ENCODE measurements at places on chromosomes 11 and 22. TPM values are rescaled to one million over a fixed set of nuclear protein-coding genes. Genes with fewer than 3 reads are reported as not detected.

Gene OR2AT4
- not detected for total RNA-seq

Gene TMEM86A
- total RNA-seq, result 5.3 TPM

Gene CARD18
- total RNA-seq, result not detected

Gene KDM4D
- total RNA-seq, result 2.6 TPM

Gene ADORA2A
- total RNA-seq, result 13.5 TPM

Gene C11orf21
- total RNA-seq, result 3.2 TPM

Gene MUC5AC
- 0.18 TPM for total RNA-seq

Gene ZNF280B
- 2.0 TPM for total RNA-seq

Gene PIH1D2
- 3.9 TPM for total RNA-seq

Gene SYT9
- 5.1 TPM for total RNA-seq

Gene PICK1
- 32.1 TPM for total RNA-seq

Gene SHISA8
- 0.82 TPM for total RNA-seq

Gene YPEL1
- 20.6 TPM for total RNA-seq

Gene MB
- 41.5 TPM for total RNA-seq

Gene GTF2H1
- total RNA-seq, result 50.1 TPM

Gene SPI1
- 19.0 TPM for total RNA-seq

Gene KCNC1
- 0.41 TPM for total RNA-seq

Gene APOA5
- not detected for total RNA-seq

Gene APOBEC3F
- 7.5 TPM for total RNA-seq

Gene MYBPC3
- 0.23 TPM for total RNA-seq

Gene MLC1
- total RNA-seq, result 3.0 TPM

Gene GGT5
- 12.1 TPM for total RNA-seq

Gene KCNQ1
- 17.4 TPM for total RNA-seq

All from metanephros (tissue), 2 donors.